Tibial nerve (tissue), 4 donors: ENCODE measurements at places on chromosomes 3 and 15. TPM values are rescaled to one million over a fixed set of nuclear protein-coding genes. Genes with fewer than 3 reads are reported as not detected.

Gene THUMPD3
- 21.6 TPM for total RNA-seq

Gene NMB
- 157 TPM for total RNA-seq

Gene CRABP1
- not detected for total RNA-seq

Gene SYNM
- 27.5 TPM for total RNA-seq

Gene MAP1A
- 23.7 TPM for total RNA-seq

Gene CPEB1
- total RNA-seq: 24.1 TPM

Gene DYNLT2B
- total RNA-seq: 7.3 TPM

Gene RYR3
- total RNA-seq: 7.0 TPM

Gene ABHD17C
- total RNA-seq: 0.63 TPM

Gene ARL14
- not detected for total RNA-seq

Gene CORO2B
- 6.3 TPM for total RNA-seq

Gene SYNPR
- total RNA-seq: not detected
